Inflammatory macrophage treated with lipopolysaccharide for 4 hours (primary cell): ENCODE measurements at places on chromosomes 2 and 18.
A peak's percentile ranks its signal among the peaks of the same experiment; 100 is the strongest.

DNA sequence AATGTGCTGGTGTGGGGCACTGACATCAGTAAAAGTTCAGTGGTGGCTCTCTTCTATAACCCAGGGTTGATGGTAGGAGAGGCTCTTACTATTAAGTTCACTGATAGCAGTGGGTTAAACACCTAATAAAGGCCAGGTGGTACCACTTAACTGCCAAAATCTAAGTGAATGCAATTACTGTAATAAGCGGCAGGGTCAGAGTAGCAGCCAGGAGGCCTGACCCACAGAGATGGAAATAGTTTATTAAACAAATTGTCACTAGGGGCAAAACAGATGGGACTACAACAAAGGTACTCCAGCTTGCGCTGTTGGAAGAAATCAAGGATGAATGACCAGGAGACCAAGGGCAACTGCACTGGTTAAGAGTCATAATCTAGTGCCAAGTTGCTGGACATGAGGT, 26.6 kb downstream of the ZSWIM2 start:
- no peak for DNase-seq

GRCh38 chr2:18599509-18600254, 10.3 kb upstream of the NT5C1B start:
- no peak for DNase-seq

GRCh38 chr2:226660526-226660925, 139.1 kb downstream of the IRS1 start:
- no peak for DNase-seq

DNA sequence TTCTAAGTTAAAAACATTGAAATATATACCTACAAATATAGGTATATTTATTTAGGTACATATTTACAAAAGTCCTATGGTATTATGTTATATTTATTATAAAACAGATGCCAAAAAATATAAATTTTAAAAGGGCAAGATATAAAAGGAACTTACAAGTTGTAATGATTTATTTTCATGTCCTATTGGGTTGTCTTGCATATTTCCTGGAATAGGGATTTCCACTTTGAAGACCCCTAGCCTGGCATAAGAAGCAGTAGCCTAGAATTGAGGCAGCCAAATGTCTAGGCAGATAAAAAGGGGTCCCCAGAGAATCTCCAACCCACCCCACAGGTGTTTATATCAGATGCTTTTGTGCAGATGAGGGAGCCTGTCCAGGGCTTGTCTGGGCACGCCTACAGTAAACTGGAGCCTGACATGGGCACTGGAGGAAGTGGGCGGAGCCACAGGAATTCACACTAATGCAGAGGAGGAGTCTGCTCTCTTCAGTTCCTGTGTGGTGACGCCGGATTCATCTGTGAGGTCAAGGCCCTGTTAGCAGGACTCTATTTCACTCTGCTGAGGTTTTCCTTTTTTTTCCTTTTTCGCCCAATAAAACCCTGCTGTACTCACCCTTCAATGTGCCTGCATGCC, 1088.9 kb upstream of the PIK3C3 start:
- DNase-seq, result no peak

DNA sequence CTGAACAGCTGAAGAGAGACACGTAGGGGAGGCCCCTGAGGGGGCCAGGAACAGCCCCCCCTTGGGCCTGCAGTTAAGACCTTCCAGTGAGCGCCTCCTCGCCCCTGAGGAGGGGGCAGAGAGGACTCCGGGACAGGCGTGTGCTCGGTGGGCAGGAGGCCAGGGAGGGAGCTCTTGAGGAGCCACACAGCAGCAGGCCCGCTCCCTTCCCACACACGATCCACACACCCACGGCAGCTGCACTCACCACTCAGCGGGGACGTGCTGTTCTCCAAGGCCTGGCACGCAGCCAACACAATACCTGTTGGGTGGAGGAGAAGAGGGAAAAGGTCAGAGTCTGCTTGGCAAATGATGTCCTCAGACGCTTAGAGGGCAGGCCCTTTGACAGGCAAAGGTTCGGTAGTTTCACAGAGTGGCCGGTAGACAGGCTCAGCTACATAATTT, 39.0 kb downstream of the TGFA start:
- DNase-seq, result no peak

GRCh38 chr18:8050616-8051329, 483.7 kb downstream of the PTPRM start:
- no peak for DNase-seq

DNA sequence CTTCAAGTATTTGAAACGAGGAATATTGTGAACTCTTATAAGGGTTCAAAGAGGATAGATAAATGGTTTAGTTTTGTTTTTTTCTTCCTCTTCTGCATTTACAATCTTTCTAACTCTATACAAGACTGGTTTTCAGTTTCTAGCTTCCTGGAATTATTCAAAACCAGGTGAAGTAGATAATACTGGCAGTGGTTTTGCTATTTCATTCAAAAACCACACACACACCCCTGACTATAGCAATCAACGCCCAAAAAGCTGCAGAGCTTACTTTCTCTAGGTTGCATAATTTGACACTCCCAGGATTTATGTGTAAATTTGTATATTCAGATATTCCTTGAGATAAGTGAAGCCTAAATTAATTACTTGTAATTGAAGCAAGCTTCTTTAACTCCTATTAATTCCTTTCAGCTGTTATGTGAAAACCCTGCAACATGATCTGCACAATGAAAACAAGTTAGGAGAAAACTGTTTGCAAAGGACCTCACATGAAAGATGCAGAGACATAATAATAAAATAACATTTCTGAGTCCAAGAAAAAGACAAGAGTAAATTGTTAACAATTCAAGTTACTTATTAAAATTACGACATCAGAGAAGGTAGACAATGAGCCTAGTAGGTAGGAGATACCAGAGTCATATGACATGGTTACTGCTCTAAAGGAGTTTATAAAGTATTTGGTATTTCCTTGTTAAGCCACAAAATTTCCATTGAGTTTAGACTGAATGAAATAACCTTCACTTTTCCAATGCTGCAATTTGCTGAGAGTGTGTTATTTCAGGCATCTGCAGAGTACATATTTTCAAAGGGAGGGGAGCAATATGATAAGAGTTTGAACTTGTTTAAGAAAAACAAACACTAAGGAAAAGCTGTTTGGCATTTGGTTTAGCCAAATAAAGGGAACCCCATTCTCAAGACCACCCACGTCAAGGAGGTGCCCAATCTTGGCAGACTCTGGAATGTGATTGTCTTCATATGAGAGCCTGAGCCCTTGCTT, 1.6 kb upstream of the NFE2L2 start:
- DNase-seq, result peak; percentile 57

DNA sequence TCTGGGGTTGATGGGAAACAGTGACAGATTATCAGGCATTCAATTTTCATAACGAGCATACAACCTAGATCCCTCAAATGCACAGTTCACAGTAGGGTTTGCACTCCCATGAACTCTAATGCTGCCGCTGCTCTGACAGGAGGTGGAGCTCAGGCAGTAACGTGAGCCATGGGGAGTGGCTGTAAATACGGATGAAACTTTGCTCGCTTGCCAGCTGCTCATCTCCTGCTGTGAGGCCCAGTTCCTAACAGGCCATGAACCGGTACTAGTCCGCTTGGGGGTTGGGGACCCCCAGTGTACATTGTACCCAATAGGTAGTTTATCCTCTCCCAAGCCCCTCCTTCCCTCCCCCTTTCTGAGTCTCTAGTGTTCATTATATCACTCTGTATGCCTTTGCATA, 94.6 kb downstream of the PTH2R start:
- no peak for DNase-seq

GRCh38 chr2:151459358-151459757, 49.7 kb downstream of the RIF1 start:
- DNase-seq, result no peak

GRCh38 chr18:53417003-53417402, 807.5 kb downstream of the MBD2 start:
- DNase-seq, result no peak

DNA sequence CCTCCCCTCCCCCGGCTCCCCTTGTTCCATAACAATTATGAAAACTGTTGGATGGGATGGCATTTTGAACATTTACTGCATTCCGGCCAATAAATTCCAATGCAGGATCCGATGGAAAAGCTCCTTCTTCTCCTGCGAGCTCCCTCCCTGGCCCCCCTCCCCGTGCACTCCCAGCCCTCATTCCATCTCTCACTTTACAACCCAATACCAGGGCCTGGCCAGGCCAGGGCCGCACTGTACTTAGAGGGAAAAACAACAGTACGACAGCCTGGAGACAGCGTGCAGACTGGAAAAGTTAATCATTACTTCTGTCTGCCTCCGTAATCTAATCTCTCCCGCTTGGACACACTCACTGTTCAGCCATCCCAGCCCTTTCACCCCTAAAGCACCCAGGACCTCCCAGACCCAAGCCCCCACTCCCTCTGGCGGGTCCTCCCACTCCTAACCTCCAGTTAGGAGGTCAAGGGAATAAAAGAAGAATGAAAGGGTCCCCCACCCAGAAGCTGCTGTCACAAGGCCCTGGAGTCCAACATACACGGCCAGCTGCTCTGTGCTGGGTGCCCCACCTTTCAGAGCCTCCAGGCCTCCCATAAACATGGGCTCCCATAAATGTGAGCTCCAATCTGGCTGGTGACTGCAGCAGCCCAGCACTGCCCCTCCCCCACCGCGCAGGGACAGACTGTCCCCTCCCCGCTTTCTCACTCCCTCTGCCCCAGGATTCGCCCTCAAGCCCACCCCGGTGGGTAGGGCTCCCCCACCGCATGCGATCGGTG, 20.6 kb downstream of the SMAD7 start:
- no peak for DNase-seq

DNA sequence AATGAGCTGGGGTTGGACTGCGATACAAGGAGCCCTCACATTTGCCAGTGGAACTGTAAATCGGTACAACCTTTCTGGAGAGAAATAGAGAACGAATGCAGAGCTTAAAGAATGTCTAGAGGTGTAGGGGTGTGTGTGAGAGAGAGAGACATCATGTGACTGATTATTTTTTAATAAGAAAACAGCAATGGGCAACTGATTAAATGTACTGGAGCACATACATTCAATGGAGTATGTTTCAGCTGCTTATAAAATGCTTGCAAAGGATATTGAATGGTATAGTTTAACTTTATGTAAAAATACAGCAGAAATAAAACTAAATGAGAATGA, 391 bp upstream of the TMEM17 start:
- no peak for DNase-seq

- no peak for DNase-seq
Observed at GRCh38 chr18:78642296-78642951, 337.2 kb upstream of the SALL3 start.

GRCh38 chr2:12080360-12080759, 333.9 kb downstream of the LPIN1 start:
- DNase-seq, result no peak

DNA sequence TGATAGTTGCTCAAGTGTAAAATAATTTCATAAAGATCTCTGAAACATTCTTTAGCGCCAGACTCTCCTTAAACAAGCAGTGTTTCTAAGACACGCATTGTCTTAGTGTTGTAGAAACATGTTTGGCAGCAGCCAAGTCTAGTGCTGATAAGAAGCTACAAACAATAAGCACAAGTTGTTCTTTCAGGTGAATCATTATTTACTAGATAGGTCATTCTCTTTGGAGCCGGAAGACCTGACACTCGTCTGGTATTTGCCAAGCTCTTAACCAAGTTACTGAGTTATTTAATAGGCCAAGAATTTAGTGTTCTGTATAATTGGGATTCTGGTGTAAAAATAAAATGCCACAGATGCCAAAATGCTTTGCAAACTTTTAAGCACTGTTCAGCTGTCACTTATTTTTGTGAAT, 852.1 kb downstream of the CPS1 start:
- DNase-seq, result no peak

DNA sequence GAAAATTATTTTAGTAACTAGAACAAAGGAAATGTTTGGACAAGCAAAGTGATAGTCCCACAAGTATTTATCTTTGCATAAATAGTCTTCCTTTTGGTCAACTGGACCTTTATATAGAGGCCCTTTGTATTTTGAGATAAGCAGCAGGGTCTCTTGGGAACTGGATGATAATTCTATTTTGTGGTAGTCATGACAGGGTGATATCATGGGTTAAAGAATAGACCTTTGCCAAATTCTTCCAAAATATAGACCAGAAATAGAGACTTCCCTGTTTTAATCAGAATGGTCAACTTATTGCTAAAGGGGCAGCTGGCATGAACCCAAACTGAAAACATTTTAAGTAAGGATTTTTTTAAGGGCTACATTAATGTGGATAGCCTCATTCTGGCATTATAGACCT, 10.5 kb downstream of the PLEK start:
- peak; percentile 48 for DNase-seq

DNA sequence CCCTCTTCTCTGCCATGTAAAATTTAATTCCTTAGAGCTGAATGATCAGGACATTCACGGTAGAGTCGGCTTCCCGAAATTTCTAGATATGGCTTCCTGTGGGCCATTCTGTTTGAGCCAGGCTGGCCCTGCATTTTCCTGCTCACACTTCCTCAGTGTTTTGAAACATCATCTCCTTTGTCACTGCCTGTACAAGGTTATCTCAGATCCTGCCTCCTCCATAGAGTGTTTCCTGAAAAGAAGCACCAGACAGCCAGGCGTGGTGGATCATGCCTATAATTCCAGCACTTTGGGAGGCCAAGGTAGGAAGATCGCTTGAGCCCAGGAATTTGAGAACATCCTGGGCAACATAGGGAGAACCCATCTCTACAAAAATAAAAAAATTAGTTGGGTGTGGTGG, 43.6 kb downstream of the GRHL1 start:
- DNase-seq, result no peak
